Breast epithelium (tissue), 4 donors: ENCODE measurements at places on chromosomes 13 and 19. TPM values are rescaled to one million over a fixed set of nuclear protein-coding genes. Genes with fewer than 3 reads are reported as not detected.

Gene ZNF506
- total RNA-seq = 41.0 TPM

DNA sequence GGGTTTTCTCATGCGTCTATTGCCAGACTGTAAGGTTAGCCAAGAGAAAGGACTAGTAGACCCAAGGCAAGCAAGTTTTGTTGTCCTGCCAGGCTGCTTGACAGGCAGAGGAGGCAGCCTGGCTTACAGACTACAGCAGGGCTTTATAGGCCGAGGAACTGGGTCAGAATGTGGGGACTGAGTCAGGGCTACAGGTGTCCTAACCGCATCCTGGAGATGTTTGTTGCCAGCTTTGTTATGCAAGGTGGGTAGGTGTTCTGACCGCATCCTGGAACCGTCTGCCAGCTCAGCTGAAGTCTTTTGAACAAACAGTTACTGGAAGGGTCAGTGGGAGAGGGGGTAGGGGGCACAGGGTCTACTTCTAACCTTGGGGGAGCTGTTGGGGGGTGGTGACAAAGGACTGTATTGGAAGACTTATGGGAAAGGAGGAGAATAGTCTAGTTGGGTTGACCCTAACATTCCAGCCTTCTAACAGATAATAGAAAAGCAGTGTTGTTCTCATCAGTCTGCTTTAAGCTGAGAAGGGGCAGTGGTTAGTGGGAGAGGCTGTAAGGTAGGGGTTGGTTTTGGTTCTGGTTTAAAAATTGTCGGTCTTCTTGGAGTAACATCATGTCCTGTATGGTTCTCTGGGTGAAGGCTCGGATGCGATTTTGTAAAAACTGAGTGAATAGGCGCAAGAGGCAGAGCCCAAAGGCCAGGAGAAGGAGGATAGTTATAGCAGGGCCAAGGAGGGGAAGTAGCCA lies 913.8 kb upstream of the SLITRK5 start:
- H3K27me3 ChIP-seq = no peaks in the 10 kb centered on the region
- DNase-seq = no peak
- peak overlapping the region; percentile 80 for H3K27ac ChIP-seq
- H3K4me3 ChIP-seq = no peak overlapping the region
- no peaks in the 10 kb centered on the region for H3K4me1 ChIP-seq
- H3K36me3 ChIP-seq = no peaks in the 10 kb centered on the region

GRCh38 chr13:23915308-23915707 lies 18.0 kb upstream of the C1QTNF9B start:
- no peaks in the 10 kb centered on the region for H3K36me3 ChIP-seq
- H3K27me3 ChIP-seq = no peaks in the 10 kb centered on the region
- no peak overlapping the region for H3K27ac ChIP-seq
- DNase-seq = no peak
- no peak overlapping the region for H3K4me3 ChIP-seq

GRCh38 chr13:109427695-109428094 lies 358.7 kb downstream of the IRS2 start:
- H3K4me1 ChIP-seq = no peaks in the 10 kb centered on the region
- H3K27ac ChIP-seq = no peak overlapping the region
- no peaks in the 10 kb centered on the region for H3K36me3 ChIP-seq

DNA sequence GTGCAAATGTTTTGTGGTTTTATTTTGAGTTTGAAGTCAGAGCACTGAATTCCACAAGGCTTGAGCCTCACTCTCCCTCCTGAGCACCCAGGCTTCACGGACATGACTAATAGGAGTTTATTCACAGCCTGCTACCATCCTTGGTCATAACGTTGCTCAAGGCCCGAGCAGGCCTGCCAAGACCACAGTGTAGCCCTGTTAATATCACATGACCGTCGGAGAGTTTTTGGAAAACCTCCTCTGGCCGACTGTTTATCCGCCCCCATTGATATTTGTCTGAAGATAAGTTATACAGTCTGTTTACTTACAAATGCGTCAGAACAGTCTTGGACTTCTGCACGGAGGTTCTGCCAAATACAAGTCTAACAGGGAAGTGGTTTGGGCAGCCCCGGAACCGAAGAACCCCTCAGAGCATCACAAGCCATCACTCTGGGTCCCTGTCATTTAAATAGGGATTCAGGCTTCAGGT lies 89.9 kb downstream of the COL4A2 start:
- no peaks in the 10 kb centered on the region for H3K27me3 ChIP-seq
- H3K4me1 ChIP-seq = no peaks in the 10 kb centered on the region
- H3K4me3 ChIP-seq = peak overlapping the region; percentile 52
- no peaks in the 10 kb centered on the region for H3K36me3 ChIP-seq

DNA sequence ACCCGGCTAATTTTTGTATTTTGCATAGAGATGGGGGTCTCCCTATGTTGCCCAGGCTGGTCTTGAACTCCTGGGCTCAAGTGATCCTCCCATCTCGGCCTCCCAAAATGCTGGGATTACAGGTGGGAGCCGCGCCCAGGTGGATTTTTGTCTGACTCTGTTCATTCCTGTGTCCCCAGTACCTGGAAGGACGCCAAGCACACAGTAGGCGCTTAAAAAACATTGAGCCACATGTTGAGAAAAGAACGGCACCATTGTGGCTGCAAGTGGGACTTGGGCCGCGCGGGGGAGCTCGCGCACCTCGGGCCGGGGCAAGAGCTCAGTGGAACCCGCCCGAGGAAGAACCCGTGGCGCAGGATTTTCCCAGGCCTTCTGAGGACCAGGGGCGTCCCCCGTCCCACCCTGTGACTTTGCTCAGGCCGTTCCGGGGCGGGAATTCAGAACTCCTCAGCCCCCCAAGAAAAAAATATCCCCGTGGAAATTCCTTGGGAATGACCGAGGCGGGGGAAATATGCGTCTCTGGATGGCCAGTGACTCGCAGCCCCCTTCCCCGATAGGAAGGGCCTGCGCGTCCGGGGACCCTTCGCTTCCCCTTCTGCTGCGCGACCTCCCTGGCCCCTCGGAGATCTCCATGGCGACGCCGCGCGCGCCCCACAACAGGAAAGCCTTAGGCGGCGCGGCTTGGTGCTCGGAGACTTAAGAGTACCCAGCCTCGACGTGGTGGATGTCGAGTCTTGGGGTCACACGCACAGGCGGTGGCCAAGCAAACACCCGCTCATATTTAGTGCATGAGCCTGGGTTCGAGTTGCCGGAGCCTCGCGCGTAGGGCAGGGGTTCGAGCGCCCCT lies 1.4 kb upstream of the ICAM1 start:
- no peaks in the 10 kb centered on the region for H3K36me3 ChIP-seq
- peak overlapping the region; percentile 63 for H3K4me3 ChIP-seq
- H3K4me1 ChIP-seq = no peaks in the 10 kb centered on the region
- peak; percentile 89 for DNase-seq
- H3K27ac ChIP-seq = peak overlapping the region; percentile 88

DNA sequence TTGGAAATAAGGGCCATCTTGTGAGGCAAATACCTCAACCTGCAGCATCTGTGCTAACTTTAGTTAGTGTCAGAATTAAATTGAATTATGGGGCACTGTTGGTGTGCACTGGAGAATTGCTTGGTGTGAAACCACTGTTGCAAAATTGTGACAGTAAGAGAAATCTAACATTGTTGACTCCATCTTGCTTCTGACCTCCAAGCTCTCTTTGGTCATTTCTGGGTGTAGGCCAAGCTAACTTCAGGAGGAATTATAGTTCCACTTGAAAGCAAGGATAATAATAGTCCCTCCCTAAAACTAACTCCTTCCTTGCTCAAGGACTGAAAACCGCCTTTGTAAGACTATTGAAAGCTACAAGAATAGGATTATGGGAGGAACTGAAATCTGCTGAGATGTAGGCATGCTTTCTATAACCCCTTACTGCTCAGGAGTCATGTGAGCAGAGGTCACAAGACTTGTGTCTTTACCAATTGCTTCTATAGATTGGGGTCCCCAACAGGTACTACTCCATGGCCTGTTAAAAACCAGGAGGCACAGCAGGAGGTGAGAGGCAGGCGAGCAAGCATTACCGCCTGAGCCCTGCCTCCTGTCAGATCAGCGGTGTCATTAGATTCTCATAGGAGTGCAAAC lies 24.9 kb upstream of the GAS6 start:
- no peak overlapping the region for H3K27ac ChIP-seq
- H3K27me3 ChIP-seq = no peaks in the 10 kb centered on the region
- DNase-seq = no peak
- H3K4me3 ChIP-seq = no peak overlapping the region
- no peaks in the 10 kb centered on the region for H3K36me3 ChIP-seq
- H3K4me1 ChIP-seq = no peaks in the 10 kb centered on the region

Gene KLK4
- total RNA-seq = not detected

Gene MISP3
- total RNA-seq = 6.4 TPM

DNA sequence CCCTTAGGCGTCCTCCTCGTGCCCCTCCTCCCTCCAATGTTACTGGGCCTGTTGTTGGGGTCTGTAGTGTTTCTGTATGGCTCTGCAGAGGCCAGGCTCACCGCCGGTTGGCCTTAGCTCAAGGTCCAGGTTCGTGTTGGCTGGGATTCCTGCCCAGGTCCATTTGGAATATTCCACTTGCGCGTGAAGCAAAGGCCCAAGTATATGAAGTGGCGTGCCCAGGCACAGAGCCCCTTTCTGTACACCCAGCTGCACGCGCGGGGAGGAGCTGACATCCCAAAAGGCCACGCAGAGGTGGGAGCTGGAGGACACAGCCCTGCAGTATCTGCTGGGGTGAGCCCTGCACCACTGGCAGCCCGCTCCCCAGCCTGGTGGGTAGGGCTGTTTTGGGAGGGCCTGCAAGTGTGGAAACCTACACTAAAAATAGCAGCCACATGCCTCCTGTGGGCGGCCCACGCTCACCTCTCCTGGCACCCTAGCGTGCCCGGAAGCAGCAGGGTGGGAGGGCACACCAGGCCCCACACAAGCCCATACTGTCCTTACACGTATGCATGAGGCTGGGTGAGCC lies 30.2 kb downstream of the CRTC1 start:
- no peak overlapping the region for H3K27ac ChIP-seq
- H3K36me3 ChIP-seq = no peaks in the 10 kb centered on the region
- no peaks in the 10 kb centered on the region for H3K4me1 ChIP-seq
- no peak for DNase-seq
- H3K27me3 ChIP-seq = no peaks in the 10 kb centered on the region

Gene PTBP1
- 131 TPM for total RNA-seq

- H3K4me3 ChIP-seq = no peak overlapping the region
- H3K27me3 ChIP-seq = no peaks in the 10 kb centered on the region
- DNase-seq = no peak
- no peak overlapping the region for H3K27ac ChIP-seq
These were observed 4.2 kb downstream of the MED16 start for GRCh38 chr19:888581-889385.

DNA sequence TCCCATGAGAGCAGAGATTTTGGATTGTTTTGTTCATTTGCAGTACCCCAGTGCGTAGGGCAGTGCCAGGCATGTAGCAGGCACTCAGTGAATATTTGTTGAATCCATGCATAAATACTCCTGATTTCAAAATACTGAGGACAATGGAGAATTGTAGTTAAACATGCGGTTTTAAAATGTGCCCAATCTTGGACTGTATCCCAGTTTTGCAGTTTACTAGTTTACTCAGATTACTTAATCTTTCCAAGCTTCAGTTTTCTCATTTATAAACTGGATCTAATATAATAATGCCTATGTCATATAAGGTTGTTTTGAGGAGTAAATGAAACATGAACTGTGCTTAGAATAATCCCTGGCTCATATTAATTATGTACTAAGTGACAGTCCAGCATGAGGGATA lies 39.0 kb downstream of the RCBTB2 start:
- H3K27me3 ChIP-seq = no peaks in the 10 kb centered on the region
- no peak for DNase-seq
- H3K4me1 ChIP-seq = peaks cover 14% of the 10 kb centered on the region
- no peaks in the 10 kb centered on the region for H3K36me3 ChIP-seq
- no peak overlapping the region for H3K4me3 ChIP-seq

DNA sequence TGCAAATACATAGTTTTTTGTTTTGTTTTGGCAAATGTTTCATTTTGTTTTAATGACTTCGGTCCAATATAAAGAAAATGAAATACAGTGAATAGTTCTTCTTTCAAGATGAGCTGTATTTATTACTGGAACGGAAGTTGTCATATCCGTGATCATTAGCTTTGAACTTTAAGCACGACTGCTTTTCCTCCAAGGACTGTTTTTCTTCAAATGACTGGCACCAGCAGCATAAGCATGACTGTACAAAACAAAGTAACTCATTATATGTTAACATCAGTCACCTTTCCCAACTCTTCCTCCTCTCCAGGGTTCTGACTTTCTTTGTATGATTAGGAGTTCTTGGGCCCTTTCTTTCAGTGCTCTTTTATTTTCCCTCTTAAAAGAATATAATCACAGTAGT lies 20.5 kb downstream of the EDNRB start:
- no peak for DNase-seq
- H3K4me1 ChIP-seq = peaks cover 4% of the 10 kb centered on the region
- H3K27me3 ChIP-seq = no peaks in the 10 kb centered on the region
- H3K27ac ChIP-seq = peak overlapping the region; percentile 86
- no peaks in the 10 kb centered on the region for H3K36me3 ChIP-seq
- H3K4me3 ChIP-seq = no peak overlapping the region

Gene ZNF813
- 7.0 TPM for total RNA-seq
